ENCODE measurements at places on chromosomes 7 and 10.

DNA sequence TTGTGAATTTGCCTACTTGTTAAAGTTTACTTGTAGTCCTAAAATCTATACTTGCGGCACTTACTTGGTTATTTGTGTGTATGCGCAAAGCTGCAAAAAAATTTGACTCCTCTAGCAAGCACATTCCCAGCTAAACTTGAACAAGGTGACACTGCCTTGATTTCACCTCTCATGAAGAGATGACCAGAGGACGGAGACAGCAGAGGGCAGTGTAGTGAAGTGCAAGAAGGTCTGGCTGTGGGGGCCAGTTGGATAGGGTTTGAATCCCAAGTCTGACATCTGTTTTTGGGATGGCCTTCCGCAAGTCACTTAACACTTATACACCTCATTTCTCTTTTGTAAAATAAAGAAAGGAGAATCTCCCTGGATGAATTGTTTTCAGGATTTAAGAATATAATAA lies 15.7 kb downstream of the SLK start:
- DNase-seq: no peak

DNA sequence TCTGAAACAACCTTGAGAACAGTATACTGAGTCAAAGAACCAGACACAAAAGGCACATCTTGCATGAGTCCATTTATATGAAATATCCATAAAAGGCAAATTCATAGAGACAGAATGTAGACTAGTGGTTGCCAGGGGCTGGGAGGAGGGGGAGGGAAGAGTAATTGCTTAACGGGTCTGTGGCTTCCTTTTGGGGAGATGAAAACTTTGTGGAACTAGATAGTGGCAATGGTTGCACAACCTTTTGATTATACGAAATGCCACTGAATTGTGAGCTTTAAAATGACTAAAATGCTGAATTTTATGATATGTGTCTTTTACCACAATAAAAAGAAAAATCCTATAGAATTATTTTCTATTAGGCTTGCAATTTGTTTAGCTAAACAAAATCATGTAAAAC lies 16.8 kb downstream of the ADRB1 start:
- no peak for DNase-seq

- DNase-seq: no peak
Measured at GRCh38 chr7:47576866-47577306, 5.0 kb downstream of the TNS3 start.

GRCh38 chr7:54701982-54702381 lies 57.0 kb downstream of the SEC61G start:
- DNase-seq: no peak

- DNase-seq: no peak
Measured at GRCh38 chr7:159034394-159034793, 110.3 kb downstream of the VIPR2 start.

GRCh38 chr10:97312897-97313296 lies 6.2 kb upstream of the FRAT1 start:
- no peak for DNase-seq

DNA sequence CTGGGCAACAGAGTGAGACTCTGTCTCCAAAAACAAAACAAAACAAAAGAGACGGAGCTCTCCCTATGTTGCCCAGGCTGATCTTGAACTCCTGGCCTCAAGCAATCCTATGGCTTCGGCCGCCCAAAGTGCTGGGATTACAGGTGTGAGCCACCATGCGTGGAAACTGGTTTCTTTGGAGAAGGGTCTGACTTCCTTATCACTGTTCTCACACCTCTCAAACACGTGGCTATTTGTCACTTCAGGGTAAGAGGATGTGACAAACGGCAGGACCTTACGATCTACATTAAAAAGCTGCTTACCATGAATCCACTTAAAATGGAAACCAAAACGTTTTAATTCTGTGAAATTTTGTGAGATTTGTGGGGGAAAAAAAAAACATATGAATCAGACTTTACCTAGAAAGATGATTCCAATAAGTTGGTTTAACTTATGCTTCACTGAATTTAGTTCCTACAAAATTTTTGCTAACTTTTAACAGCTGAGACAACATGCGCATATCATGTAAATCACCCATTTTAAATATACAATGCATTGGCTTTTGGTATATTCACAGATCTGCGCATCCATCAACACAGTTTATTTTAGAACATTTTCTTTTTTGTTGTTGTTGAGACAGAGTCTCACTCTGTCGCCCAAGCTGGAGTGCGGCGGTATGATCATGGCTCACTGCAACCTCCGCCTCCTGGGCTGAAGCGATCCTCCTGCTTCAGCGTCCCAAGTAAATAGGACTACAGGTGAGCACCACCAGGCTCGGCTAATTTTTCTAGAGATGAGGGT lies 18.7 kb upstream of the FOXK1 start:
- no peak for DNase-seq

GRCh38 chr7:159144758-159145489 lies at the start of gene VIPR2:
Gene VIPR2, minus strand, starts transcription at chr7:159144867. Its CDS starts 96 bp downstream, at chr7:159144771.
- no peak for DNase-seq

- no peak for DNase-seq
Measured at GRCh38 chr7:104767826-104768536, 246.0 kb upstream of the KMT2E start.
